ENCODE measurements at places on chromosomes 5 and 9.

GRCh38 chr9:130501639-130502038, 56.9 kb downstream of the ASS1 start:
- DNase-seq, result no peak

GRCh38 chr9:89919171-89919681, 314.4 kb downstream of the GADD45G start:
- DNase-seq, result peak; percentile 11

DNA sequence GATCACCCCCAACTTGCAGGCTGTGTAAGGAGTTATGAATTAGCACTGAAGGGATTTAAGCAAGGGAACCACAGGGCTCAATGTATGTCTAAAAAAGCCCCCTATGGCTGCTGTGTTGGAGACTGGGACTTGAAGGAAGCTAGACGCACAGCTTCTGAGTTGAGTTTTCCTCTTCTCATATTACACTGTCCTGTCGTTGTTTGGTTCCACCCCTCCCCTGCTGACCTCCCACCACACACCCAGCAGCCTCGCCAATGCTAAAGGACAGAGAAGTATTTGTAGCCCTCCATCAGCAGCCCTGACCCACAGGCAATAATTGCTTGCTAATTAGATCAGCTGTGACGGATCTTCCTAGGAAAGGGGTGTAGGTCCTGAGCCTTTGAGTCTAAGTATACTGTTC, 15.1 kb upstream of the CARTPT start:
- DNase-seq, result no peak

DNA sequence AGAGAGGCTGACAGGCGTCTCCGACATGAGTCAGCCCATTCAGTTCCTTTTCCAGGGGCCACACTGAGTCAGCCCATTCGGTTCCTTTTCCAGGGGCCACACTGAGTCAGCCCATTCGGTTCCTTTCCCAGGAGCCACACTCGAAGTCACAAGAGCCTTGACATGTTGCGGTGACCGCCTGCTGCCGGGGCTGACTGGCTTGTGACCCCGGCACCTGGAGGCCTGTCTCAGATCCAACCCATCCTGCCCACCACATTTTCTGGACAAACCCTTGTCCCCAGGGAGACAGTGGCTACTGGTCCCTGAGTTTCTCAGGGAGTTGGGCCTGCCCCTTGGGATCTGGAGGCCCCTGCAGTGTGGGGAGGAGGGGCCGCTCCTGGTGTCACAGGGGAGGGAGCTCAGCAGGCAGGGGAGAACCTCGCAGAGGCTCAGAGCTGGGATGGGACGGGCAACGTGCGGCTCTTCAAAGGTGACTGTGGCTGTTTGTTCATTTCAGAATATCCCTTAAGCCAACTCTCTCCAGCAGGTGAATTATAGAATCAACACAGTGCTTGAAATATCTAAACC, 40.5 kb upstream of the LPCAT1 start:
- no peak for DNase-seq

DNA sequence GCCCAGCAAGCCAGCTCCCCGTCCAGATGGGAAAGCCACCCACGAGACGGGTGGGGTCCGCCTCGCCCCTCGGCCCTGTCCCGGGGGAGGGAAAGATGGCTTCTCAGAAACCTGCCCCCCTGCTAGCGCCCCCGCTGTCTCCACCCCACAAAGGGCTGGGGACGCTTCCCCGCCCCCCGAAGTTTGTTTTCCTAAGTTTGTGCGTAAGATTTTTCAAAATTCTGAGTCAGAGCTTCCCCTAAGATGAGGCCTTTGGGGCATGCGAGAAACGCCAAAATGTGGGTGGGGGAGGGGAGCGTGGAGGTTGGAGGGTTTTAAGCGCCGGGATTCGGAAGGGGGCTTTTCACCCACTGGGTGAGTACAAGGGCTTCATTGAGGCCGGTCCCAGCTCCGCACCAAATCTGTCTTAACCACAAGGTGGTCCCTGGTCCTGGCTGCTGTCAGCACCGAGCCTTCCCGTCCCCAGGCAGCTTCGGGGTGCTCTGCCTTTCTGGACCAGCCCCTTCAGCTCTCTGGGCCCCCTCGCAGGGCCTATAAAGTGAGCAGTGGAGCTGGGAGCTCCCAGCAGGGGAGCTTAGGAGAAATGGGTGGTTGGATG, 32.3 kb downstream of the PRRX2 start:
- peak; percentile 35 for DNase-seq

- no peak for DNase-seq
These were observed 38.2 kb downstream of the HMHB1 start for GRCh38 chr5:143850050-143850683.

DNA sequence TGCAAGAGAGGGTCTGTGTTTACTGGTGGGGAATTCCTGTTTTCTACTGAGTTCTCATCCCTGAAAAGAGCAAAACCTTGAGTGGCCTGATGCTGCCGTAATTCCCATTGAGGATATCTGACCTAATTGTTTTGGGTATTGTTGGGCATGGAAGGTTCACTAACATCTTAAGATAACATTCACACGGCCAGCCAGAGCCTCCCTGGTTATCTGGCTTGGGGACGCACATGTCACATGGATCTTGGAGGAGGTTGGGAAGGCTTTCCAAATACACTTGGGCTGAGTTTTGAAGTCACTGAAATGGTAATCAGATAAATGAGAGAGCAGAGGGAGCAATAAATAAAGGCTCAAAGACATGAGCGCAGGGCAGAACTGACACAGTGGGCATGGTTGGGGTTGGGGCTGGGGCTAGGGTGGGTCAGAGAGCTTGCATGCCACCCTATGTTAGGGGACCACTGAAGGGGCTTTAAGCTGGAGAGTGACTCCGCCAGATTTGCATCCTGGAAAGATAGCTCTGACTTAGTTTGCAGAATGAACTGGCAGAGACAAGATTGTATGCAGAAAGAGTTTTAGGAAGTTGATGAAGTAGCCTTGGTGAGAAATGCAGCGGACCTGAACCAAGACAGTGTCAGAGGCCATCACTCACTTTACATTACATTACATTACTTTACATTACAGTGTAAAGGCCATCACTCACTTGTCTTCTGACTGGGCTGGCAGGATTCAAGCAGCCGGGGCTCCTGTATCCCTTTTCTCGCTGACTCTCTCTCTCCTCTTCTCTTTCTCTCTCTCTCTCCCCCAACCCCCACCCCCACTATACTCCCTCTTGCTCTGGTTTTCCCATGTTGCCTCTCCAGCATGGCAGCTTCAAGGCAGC, 24.2 kb downstream of the SLC1A1 start:
- DNase-seq, result no peak

- no peak for DNase-seq
These were observed 63.1 kb downstream of the DOCK8 start for GRCh38 chr9:277601-278295.

DNA sequence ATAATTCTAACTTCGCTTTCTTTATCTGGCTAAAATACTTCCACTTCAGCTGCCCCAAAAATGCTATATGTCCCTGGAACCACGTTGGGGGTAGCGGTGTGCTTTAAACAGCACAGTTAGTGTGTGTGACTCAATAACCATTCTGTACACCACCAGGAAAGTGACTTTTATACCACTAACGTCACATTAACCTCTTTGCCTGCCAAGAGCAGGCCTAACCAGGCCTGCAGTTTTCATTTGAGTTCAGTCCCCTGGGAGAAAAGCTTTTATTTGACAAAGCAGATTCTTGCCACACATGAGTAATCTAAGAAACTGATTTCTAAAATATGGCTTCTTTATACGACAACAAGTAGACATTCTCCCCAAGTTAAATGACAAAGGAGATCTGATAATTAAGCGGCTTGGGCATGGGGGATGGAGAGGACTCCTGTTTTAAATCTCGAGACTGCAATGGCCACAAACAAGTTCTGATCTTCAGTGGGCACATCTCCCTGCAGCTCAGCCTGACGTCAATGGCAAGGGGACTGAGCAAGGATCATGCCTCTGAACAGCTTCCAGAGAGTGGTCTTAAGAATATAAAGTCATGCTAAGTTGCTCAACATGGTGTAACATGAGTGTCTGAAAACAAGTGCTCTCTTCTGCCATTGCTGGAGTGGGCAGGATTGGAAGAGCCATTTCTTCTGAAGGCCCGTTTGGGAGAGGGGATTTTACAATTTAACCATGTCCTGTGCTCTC, 91.8 kb downstream of the GLIS3 start:
- DNase-seq, result no peak

- DNase-seq, result no peak
These were observed 354.2 kb downstream of the MRPS30 start for GRCh38 chr5:45162974-45163373.

- DNase-seq, result no peak
These were observed 91.1 kb downstream of the ZNF608 start for GRCh38 chr5:124655251-124655917.

- DNase-seq, result no peak
These were observed 6.7 kb upstream of the BICD2 start for GRCh38 chr9:92771309-92771708.

GRCh38 chr9:115524453-115525059, 406.6 kb upstream of the TNC start:
- peak; percentile 5 for DNase-seq

DNA sequence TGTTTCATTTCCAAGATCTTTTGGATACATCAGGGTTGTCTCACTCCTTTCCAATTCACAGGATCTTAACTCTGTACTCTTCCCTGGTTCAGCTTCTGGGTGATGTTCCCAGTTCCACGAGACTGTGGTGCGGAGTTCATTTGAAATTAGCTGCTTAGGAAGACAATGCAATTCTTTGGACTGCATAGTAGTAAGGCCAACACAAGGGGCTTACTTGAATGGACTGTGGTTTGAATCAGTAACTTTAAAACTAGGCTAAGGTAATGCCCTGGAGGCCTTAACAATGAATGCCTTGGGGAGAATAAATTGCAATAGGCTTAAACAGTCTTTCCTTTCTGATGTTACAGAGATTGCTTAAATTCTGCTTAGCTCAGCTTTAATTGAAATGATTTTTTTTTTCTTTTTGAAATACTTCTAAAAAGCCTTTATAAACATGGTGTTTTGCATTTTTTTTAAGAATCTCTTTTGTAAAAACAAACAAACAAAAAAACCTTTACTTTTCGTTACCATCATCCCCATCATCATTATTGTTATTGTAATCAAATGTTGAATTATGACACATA, 133.8 kb upstream of the MEF2C start:
- no peak for DNase-seq

GRCh38 chr5:36607838-36608783, 1.7 kb downstream of the SLC1A3 start:
- no peak for DNase-seq

- DNase-seq, result no peak
These were observed 75.3 kb downstream of the MACROH2A1 start for GRCh38 chr5:135323701-135324132.

DNA sequence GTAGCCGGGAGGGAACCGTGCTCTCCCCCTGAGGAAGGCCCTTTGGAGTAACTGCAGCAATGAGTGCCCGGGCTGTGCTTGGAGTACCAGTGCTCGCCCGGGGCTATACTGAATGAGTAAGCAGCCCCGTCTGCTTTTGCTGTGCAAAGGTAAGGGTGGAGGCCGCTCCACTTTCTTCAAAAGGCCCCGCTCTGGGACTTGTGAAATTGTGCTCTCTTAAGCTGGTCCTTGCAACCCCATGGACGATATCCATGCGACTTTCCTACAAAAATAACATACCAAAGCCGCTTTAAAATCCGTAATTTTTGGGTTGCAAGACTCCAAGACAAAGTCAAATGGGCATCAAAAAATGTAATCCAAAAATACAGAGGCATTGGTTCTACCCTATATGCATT, 578 bp upstream of the TNFAIP8 start:
- DNase-seq, result peak; percentile 62

GRCh38 chr5:144547098-144547499, 376.4 kb downstream of the KCTD16 start:
- DNase-seq, result no peak

DNA sequence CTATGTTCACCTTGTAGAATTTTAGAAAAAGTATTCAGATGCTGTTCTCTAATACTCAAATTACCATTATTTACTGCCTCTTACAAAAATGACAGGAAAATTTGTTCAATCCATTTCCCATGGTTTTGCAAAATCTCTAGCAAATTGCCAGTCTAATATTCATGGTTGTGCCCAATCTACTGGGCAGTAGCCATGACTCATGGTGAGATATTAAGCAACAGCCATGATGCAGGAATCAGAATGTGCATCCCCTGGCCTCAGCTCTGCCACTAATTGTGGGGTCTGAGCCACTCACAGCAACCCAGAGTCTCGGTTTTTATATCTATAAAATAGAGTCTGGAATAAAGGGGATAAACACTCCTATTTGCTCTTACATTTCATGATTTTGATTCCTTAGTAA, 353.6 kb downstream of the DEPDC1B start:
- DNase-seq, result no peak

GRCh38 chr5:40481241-40481640, 198.5 kb upstream of the PTGER4 start:
- no peak for DNase-seq

GRCh38 chr9:89610391-89610925, 5.6 kb downstream of the GADD45G start:
- DNase-seq, result no peak

- no peak for DNase-seq
These were observed 70.7 kb upstream of the TRPC7 start for GRCh38 chr5:136435946-136436543.

- DNase-seq, result no peak
These were observed 309.6 kb downstream of the ACTL7B start for GRCh38 chr9:108546215-108546614.

- no peak for DNase-seq
These were observed 104.4 kb downstream of the CETN3 start for GRCh38 chr5:90305041-90305720.

- no peak for DNase-seq
These were observed 286.1 kb downstream of the TRPM3 start for GRCh38 chr9:70835323-70835722.

- DNase-seq, result peak; percentile 24
These were observed 210.6 kb downstream of the AUH start for GRCh38 chr9:91150998-91151717.

DNA sequence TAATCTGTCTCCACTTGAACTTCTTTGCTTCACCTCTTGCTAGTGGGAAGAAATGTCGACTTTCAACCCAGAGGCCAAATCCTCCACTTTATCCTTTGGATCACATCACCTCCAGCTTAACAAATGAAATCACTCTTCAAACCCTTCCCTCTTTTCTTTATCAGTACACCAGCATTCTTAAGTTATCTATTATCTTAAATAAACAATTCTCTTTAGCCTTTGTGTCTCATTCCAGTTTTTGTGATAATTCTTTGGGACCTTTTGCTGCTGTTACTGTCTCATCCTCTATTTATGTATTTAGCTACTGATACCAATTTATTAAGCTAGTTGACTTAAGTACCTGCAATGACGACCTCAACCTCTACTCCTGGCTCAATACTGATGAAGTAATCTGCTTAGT, 28.1 kb upstream of the FBN2 start:
- no peak for DNase-seq

- no peak for DNase-seq
These were observed 6.1 kb upstream of the ERMP1 start for GRCh38 chr9:5838884-5839571.

DNA sequence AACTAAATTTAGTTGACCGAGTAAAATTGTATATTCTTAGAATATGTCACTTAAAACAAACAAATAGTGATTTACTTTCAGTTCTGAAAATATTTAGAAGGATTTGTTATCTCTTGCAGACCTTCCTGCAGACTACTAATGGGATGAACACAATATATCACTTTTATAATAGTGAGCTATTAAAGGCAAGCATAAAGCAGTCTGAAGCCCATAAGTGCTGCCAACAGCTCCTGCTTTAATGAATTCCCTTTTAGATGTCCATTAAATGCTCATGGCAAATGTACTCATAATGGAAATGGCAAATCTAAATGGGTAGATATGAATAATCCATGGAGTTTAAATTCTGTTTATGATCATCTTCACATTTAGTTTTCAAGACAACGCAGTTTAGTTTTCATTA, 170.2 kb downstream of the RANBP17 start:
- no peak for DNase-seq

All from activated CD4-positive, alpha-beta T cell treated with anti-CD3 and anti-CD28 coated beads for 4 hours (primary cell).